Fibroblast of villous mesenchyme (primary cell): ENCODE measurements at places on chromosomes 7 and 10. TPM values are rescaled to one million over a fixed set of nuclear protein-coding genes. Genes with fewer than 3 reads are reported as not detected.

Gene C10orf67
- under 0.01 TPM in 2 replicates for total RNA-seq

Gene FZD8
- 8.7 and 11.2 TPM in 2 replicates for total RNA-seq

Gene HGF
- 33.2 and 60.6 TPM in 2 replicates for total RNA-seq

Gene NKX2-3
- total RNA-seq, result not detected in 2 replicates

Gene KNDC1
- total RNA-seq, result 1.9 and 5.6 TPM in 2 replicates

Gene GRM3
- total RNA-seq, result not detected in 2 replicates

Gene GPR26
- not detected in 2 replicates for total RNA-seq

Gene STEAP1
- 12.6 and 21.6 TPM in 2 replicates for total RNA-seq

Gene MSMB
- not detected in 2 replicates for total RNA-seq

Gene LIMK1
- 44.9 and 50.6 TPM in 2 replicates for total RNA-seq

Gene EVX1
- not detected in 2 replicates for total RNA-seq

Gene SKIDA1
- 0.32 and 0.43 TPM in 2 replicates for total RNA-seq

Gene SORCS3
- not detected in 2 replicates for total RNA-seq

Gene CABCOCO1
- total RNA-seq, result 0.43 and 3.2 TPM in 2 replicates

Gene CTNNA3
- under 0.01 TPM in 1 of 2 replicates, not detected in the other for total RNA-seq

Gene CNNM1
- 3.5 and 5.8 TPM in 2 replicates for total RNA-seq

Gene FOXP2
- 0.32 and 0.86 TPM in 2 replicates for total RNA-seq

Gene WDFY4
- total RNA-seq, result not detected in 2 replicates

Gene KLLN
- 0.86 and 0.97 TPM in 2 replicates for total RNA-seq

Gene OAT
- total RNA-seq, result 164 and 224 TPM in 2 replicates

Gene NUTM2E
- total RNA-seq, result under 0.01 TPM in 1 of 2 replicates, not detected in the other

Gene MGAM2
- total RNA-seq, result not detected in 2 replicates

Gene TACC2
- 5.6 and 9.3 TPM in 2 replicates for total RNA-seq

Gene C7orf33
- not detected in 2 replicates for total RNA-seq

Gene KMT2E
- 110 and 112 TPM in 2 replicates for total RNA-seq

Gene AOAH
- total RNA-seq, result not detected in 2 replicates

Gene MYL10
- total RNA-seq, result not detected in 2 replicates

Gene ABCB4
- under 0.01 and 0.32 TPM in 2 replicates for total RNA-seq

Gene FOXI2
- not detected in 2 replicates for total RNA-seq

Gene EGR2
- 1.7 and 1.9 TPM in 2 replicates for total RNA-seq
